CD8-positive, alpha-beta memory T cell (primary cell): ENCODE measurements at places on chromosomes 12 and 14. TPM values are rescaled to one million over a fixed set of nuclear protein-coding genes. Genes with fewer than 3 reads are reported as not detected.

The E2F7 gene
- 7.9 TPM for total RNA-seq

The RBMS2 gene
- 4.7 TPM for total RNA-seq

The ETFRF1 gene
- total RNA-seq, result 14.4 TPM

The MYH6 gene
- not detected for total RNA-seq

The MYRFL gene
- not detected for total RNA-seq

The GALC gene
- total RNA-seq, result 13.0 TPM

The GPRC5D gene
- not detected for total RNA-seq

The PZP gene
- not detected for total RNA-seq

The SETD3 gene
- 57.1 TPM for total RNA-seq

The MOAP1 gene
- 17.4 TPM for total RNA-seq

The CCDC38 gene
- total RNA-seq, result 0.24 TPM

The AKAP5 gene
- total RNA-seq, result 3.1 TPM

The NTS gene
- not detected for total RNA-seq

The ADCY4 gene
- 0.84 TPM for total RNA-seq

The GSC gene
- not detected for total RNA-seq

The CRIP1 gene
- 468 TPM for total RNA-seq

The NINJ2 gene
- 3.3 TPM for total RNA-seq

The INHBE gene
- total RNA-seq, result 0.38 TPM

The DAO gene
- not detected for total RNA-seq

The BCL2L14 gene
- total RNA-seq, result 0.20 TPM

The GUCY2C gene
- total RNA-seq, result not detected

The KRT73 gene
- total RNA-seq, result not detected

The TPH2 gene
- not detected for total RNA-seq
